ENCODE measurements at places on chromosomes 7 and 10.

DNA sequence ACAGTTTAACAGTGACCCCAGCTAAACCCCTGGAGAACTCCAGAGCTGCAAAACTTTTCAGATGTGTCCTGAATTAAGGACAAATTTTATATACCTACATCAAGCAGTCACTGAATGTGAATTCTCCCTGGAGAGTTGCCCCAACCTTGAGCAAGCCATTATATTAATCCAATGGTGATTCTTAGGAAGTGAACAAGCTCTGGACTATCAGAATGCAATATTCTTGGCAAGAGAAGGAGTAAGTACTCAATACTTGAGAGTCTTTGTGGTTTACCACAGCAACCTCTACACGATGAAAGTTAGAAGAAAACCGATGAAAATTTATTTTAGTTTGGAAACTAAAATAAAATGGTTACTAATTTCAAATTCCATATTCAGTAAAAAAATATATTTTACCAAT is 19.3 kb upstream of the ZNF365 start:
- DNase-seq: no peak

GRCh38 chr7:25694699-25695098 is 457.3 kb upstream of the NFE2L3 start:
- DNase-seq: no peak

DNA sequence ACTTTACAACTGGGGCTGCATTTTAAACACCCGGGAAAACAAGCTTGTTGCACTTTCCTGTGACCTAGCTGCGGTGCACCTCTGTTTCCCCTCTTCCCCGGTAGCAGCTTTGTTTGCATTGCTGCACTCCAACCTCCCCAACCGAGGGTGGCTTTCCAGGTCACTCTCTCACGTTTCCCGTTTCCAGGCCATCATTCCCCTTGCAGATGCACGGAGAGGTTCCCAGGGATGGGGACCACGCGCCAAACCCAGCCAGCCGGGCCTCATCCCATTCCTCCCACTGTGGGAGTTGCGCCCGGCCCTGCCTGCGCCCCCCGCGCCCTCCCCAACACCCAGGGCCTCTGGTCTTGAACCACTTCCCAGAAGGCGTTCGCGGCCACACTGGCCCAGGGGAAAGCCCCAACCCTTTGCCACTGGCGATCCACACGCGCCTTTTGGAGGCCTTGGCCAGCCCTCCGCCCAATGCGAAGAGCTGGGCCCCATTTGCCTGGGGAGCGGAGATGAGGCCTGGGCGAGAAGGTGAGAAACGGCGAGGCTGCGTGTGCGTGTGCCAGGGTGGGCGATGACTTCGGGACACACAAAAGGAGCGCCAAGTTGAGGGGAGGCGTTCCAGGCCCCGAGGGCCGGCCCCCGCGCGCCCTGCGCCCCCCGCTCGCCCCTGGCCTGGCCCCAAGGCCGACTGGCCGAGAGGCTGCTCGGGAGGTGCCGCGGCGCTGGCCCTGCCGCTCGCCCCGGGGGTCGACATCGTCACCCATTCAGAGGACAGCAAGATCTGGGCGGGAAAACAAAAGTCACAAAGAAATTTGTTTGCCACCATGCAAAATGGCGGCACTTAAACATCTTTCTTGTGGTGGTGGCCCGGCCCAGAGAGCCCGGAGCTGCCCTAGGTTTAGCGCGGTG is 15.9 kb downstream of the SKIDA1 start:
- no peak for DNase-seq

DNA sequence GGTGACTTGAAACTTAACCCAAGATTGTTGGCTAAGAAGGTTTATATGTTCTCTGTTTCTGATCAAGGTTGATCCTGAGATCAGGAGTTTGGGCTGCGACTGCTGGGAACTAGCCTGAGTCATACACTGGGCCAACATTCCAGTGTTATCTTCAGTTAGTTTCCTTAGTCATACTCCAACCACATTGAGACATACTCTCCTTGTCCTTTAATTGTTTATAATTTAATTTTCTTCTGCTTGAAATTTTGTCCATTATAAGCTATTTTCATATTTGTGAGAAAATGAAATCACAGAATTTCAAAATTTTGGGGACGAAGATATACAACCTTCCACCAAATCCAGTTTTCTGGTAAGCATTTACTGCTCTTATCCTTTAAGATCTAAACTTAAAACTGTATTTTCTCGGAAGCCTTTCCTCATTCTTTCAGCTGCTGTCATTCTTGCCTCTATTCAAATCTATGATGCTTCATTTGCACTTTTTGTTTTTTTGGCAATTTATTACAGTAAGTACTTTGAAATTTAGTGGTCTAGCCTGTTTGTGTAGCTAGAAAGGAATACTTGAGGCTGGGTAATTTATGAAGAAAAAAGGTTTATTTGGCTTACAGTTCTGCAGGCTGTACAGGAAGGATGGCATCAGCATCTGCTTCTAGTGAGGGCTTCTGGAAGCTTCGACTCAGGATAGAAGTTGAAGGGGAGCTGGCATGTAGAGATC is 63.4 kb upstream of the POT1 start:
- no peak for DNase-seq

DNA sequence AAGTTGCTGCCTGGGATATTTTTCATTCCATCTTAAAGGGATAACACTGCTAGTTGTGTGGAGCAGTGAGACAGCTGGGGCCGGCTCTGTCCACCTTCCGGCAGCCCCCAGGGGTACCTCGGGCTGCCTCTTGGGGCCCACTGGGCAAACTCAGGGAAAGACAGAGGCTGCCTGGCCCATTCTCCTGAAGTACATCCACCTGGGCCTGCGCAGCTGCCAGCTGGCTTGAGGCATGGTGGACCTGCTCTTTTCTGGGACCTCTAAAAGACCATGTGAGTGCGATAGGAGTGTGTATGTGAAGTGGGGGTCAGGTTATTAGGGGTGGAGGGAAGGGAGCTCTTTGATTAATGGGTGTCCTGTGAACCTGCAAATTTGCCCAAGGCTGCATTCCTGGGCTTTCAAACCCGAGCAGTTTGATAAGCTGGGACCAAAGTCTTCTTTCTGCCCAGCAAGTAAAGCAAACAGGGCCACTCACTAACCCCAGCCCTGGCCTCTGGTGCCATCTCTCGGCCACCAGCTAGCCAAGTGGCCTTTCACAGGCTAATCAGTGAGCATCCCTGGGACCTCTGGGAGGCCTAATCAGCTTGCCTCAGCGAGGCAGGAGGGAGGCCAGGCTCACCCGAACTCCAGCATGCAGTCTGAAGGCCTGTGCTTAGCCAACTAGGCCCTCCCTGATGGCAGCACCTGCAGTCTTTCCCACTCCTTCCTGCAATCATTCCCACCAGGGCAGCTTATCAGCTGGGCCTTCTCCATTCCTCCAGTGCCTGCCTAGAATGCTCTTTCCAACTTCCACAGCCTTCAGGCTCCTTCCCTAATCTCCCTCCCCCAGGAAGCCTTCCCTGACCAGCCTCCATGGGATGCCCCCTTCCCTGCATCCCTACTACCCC is 954.7 kb upstream of the ZNF722 start:
- no peak for DNase-seq

DNA sequence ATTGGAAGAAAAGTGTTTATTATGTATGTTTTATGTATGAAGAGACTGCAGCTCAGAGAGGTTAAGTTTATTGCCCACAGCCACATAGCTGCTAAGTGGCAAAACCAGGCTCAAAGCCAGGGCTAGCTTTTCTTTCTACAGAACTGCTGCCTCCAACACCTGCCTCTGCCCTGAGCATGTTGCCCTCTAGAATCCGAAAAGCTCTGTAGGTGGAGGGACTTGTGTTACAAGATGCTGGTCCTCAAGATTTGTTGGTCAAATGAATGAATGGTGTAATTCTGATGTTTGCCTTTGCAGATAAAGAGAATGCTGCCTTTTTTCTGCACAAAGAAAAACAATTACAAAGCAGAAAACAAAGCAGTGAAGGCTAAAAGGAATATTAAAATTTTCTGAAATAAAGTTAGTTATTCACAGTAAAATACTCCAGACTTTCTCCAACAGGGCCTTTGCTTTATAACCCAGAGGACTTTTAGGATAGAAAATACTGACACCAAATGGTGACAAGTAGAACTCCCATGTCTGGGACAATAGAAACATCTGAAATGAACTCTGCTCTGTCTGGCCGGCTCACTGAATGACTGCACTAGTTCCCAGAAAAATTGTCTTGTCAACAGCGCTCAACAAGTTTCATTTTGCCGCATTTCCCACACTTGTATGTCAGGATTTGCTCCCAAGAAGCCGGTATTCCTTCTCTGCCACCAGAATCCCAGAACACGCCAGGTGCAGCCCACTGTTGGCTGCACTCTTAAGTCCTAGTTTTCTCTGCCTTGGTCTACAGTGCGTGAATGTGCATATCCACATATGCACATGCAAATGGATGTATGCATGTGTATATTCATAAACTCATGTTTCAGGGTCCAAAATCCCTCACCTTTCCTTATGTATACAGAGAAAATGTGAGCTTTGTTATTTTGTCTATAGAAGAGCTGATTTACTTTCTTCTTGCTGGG is 11.0 kb upstream of the DNTT start:
- peak; percentile 15 for DNase-seq

- peak; percentile 48 for DNase-seq
These were observed 57.7 kb upstream of the KCNIP2 start for GRCh38 chr10:101901340-101901739.

DNA sequence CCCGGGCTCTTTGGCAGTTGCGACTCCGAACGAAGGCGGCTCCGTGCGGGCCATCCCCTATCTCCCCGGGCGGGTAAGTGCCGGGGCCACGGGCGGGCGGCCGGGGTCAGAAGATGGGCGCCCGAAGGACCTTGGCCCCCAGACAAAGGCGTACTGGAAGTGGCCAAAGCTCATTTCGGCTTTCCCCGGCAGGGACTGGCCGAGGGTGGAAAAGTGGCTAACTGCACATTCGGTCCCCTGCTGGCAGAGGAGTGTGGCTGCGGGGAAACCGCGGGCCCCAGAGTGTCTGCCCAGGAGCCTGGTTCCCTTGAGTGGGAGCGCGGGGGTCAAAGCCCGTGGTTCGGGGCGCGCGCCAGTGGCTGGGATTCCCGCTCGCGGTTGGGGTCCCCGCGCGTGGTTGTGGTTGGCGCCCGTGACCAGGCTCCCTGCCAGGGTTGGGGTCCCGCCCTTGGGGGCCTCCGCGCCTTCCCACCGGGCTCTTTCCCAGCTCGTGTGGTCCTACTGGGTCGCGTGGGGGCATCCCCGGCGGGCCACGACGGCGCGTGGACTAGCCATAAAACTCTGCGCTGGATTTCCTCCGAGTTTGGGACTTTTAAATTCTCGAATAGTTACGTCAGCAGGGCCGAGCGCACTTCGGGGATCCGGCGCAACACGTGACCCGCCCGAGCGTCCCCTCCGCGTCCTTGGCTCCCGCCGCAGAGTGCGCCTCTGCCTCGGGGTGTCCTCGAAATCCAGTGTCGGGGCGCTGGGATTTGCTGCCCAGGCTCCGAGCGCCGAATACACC is 124.4 kb downstream of the TACC2 start:
- DNase-seq: no peak

DNA sequence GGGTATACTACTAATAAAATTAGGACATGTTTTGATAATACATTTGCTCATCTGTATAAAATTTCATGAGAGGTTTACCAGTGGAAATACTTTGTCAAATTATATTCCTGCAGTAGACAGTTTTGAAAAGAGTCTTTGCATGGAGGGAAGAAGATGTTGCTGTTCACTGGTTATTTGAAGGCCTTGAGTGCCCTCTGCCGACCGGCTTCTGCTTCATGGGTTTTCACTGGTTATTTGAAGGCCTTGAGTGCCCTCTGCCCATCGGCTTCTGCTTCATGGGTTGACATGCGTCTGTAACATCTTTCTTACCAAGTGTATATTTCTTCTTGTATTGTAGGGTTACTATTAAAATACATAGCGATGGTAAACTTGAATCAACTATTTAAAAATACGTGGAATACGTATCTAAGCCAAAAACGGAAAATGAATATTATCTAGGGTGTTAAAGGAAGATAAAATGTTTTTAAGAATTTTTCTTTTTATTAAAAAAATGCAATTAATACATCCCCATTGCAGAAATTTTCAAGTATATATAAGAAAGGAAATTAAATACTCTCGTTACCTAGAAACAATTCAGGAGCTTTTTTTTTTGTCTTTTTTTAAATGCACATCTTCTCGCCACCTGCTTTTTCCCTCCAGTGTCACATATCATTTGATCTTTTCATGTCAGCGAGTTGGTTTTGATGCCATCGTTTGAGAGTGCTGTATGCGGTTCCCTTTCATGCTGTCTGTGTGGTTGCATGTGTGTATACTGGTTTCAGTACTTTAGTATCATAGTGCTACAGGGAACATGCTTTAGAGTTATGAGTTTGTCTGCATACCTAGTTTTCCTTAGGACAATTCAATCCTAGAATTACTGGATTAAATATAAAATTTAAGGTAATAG is 73.4 kb downstream of the SHH start:
- no peak for DNase-seq

DNA sequence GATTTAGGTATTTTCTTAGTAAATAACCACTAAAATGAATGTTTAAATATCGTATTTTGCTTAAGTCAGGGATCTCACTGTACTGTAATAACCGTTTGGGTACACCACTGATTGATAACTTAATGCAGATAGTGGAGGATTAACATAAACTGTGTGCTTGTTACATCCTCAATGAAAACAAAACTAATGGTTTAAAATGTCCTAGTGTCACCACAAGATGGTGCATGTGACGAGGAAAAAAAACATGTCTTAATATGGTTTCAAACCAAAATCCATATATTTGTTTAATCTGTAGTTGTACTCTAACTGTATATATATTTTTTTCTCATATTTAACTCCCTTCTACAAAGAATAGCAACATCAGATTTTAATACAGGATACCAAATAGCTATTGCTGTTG is 19.2 kb downstream of the ARMC10 start:
- DNase-seq: no peak

GRCh38 chr10:75441682-75442081 is 10.3 kb downstream of the LRMDA start:
- no peak for DNase-seq

- DNase-seq: no peak
These were observed 40.3 kb downstream of the RGS10 start for GRCh38 chr10:119502209-119502608.

GRCh38 chr7:92412745-92413144 is 34.5 kb upstream of the GATAD1 start:
- DNase-seq: no peak

GRCh38 chr10:126670056-126670894 is at the start of gene C10orf90:
Gene C10orf90 (minus strand): TSS chr10:126670693. CDS start chr10:126670480, 213 bp downstream.
- DNase-seq: no peak

DNA sequence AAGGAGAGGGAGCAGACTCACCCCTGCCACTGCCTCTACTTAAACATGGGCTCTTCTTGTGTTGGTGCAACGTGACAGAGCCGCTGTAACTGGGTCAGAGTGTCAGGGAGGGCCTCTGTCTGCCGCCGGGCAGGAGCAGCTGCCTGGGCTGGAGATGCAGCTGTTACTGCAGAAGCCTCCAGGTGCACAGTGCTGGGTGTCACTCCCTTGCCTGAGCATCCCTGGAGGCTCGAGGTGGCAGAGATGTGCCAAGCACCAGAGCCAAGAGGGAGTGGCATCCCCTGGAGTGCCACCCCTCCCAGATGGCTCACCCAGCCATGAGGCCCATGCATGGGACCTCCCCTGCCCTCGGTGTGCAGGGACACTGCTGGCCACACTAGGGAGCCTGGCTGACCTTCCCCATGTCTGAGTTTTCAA is 145.7 kb downstream of the PRPF18 start:
- DNase-seq: no peak

- DNase-seq: no peak
These were observed 76.4 kb upstream of the PRSS58 start for GRCh38 chr7:142334236-142334635.

Measured in NCI-H1436 (cell line).